ENCODE measurements at places on chromosomes 12 and 14.

- DNase-seq = no peak
Observed at GRCh38 chr14:99072433-99072832, 199.6 kb downstream of the BCL11B start.

GRCh38 chr14:77844802-77845201 is 44.9 kb downstream of the ADCK1 start:
- DNase-seq = no peak

- no peak for DNase-seq
Observed at GRCh38 chr14:59284059-59284458, 95.6 kb downstream of the DAAM1 start.

DNA sequence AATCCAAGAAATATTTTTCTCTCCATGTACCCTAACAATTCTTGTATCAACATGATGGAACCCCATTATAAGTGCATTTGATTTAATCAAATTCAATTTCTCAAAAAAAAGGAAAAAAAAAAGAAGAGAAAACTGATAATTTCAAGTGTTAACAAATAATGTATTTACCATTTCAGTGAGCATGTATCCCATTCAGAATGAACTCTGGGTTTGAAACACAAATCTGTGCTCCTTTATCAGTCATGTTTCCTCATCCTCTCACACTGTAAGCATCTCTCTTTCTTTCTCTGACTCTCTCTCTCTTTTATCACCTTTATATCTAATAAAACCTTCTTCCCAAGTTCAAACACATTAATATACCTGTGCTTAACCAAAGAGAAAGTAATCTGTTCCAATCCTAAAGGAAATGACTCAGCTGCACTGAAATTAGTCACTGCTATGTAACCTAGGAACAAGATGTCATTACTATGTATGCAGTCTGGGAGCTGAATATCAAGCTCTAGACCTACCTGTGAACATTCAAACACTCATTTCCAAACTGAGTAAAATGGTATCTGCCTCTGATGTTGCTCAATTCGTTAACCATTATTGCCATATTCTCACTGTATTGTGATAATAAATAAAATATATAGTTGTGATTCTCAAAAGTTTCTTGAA is 135.0 kb upstream of the LRIG3 start:
- DNase-seq = no peak

- DNase-seq = no peak
Observed at GRCh38 chr14:79294499-79294898, 916.8 kb downstream of the DIO2 start.

GRCh38 chr12:89040146-89040964 is 311.9 kb downstream of the DUSP6 start:
- no peak for DNase-seq

- DNase-seq = no peak
Observed at GRCh38 chr12:56528846-56529245, 7.2 kb downstream of the RBMS2 start.

DNA sequence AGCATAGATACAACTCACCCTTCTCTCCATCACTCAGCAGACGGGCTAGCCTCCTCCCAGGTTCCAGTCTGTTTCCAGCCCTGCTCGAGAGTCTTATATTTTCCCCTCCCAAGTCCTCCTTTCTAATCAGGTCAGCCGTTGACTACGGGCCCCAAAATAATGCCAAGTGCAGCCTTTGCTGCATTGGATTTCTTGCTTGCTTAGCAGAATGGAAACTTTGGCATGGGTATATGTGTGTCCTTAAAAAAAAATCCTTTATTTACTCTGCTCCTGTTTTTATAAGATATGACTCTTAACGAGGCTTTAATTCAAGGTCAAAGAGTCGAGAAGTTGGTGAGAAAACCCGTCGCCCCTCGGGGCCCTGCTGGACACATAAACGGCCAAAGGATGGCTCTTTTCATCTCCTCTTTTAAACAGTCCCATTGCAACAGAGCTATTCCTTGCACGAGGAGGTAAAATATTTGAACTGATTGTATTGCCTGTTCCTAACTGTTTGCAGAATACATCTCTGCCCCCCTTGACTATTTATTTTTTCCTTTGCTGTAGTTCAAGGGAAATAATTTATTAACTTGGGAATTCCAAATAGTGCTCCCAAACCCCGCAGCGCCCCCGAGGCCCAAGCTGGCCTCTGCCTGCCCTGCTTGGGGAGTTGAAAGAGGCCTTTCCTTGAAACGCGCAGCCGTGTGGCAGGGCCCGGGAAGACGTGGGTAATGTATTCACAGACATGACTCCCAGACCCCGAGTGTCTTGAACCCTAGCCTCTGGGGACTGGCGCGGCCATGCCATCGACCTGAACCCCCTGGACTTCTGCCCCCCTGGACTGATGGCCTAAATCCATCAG is 156.5 kb upstream of the MYL2 start:
- no peak for DNase-seq

DNA sequence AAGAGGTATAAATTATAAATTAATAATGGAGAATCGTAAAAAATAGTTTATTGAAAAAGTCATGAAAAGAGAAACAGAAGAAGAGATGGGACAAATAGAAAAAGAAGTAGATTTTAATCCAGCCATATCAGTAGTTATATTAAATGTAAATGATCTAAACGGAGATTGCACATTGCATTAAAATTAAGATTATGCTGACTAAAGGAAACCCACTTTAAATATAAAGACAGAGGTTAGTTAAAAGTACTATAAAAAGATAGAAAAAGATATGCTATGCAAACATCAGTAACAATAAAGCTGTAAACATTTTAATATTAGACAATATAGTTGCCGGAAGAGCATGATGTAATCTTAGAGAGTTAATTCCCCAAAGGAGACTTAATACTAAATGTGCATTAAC is 5.4 kb upstream of the MBIP start:
- DNase-seq = no peak

DNA sequence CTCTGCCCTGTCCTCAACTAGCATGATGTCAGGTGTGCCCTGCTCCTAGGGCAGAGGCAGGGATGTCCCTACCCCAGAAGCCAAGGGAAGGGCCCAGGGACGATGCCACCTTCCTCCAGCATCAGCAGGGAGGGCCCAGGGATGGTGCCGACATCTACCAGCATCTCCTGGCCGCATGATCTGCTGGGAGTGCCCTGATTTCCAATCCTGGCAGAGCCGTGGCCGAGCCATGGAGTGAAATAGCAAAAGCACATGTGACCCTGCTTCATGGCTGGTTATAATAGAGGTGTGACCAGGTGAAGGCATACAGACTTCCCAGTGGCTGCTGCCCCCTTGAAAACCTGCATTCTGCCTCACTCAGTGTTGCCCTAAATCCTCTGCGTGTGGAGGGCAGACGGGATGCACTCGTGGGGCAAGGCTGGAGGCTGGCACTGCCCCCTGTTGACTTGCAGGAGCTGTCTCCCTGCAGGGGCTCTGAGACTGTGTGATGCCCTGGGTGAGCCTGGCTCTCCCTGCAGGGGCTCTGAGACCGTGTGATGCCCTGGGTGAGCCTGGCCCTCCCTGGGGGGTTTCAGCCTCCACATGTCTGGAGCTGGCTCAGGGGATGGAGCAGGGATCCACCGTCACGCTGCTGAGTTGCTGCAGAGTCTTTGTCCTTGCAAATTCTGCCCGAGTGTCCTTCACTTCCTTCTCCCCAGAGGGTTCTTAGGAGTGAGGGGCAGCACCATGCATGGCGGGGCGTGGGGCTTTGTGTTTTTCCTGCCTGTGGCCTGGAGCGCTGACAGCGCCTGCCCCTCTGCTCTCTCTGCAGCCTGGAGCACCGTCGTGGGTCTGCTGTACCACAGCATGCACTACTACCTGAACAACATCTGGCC is 51.7 kb downstream of the ADGRD1 start:
- no peak for DNase-seq

- DNase-seq = no peak
Observed at GRCh38 chr12:58596381-58596780, 323.9 kb downstream of the LRIG3 start.

DNA sequence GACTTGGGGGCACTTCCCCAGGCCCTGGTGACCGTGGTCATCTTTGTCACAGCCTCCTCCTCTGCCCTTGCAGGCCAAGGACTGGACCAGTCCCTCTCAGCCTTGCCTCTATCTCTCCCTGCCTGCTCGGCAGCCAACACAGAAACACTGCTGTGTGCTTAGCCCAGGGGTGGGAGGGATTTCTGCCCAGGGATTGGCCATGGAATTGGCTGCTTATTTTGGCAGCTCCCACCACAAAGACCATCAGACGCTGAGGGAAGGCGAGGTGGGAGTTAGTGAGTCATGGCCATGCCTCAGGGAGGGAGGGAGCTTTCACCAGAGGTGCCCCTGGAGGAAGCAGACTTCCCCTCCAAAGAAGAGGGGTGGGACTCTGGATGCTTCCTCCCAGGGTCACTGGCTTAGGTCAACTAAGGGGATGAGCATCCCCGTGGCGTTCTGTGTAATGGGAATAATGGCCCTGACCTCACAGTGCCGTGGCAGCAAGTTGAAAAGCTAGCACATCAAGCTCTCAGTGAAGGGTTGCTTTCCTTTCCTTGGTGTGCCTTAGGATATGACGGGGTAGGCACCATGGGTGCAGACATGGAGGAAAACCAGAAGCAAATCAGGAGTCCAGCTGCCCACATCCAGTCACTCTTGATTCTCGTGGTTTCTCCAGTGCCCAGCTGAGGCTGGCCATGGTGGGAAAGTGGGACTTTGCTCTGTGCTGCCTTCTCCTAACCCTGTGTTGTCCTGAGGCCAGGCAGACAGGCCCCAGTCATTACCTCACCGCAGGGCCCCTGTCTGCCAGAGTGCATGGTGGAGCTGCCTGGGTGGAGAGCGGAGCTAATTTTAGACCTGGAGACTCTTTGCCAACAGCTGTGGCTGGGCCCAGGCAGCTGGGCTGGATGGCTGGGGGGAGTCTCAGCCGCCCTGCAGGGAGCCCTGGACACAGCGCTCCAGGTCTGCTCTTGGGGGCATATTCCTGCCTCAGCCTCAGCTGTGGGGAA is 21.4 kb downstream of the B4GALNT3 start:
- DNase-seq = peak; percentile 61

- no peak for DNase-seq
Observed at GRCh38 chr12:14802247-14802646, 1.0 kb downstream of the WBP11 start.

DNA sequence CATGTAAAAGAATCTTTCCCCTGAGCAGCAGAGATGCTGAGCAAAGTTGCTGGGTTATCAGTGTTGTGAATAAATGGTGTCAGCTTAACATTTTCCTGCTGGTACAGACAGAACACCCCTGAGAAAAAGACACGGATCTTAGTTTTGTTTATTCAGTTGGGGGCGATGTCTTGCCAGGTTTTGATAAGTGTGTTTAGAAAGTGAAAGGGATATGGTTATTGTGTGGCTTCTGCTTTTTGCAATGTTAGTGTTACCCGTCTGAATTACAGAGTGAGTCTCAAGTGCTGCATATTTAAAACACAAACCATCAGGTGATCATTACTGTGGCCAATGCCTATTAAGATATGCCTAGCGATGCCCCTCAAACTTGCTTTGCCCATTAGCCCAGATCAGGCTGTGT is 864.6 kb upstream of the SEL1L start:
- DNase-seq = no peak

GRCh38 chr12:1830981-1831963 is 10.9 kb downstream of the LRTM2 start:
- DNase-seq = peak; percentile 92

- DNase-seq = no peak
Observed at GRCh38 chr14:104894331-104895206, 29.5 kb downstream of the CEP170B start.

- peak; percentile 85 for DNase-seq
Observed at GRCh38 chr12:109880043-109880931, at the start of gene GLTP. Gene GLTP, minus strand, starts transcription at chr12:109880541. Its CDS starts 167 bp downstream, at chr12:109880374.

DNA sequence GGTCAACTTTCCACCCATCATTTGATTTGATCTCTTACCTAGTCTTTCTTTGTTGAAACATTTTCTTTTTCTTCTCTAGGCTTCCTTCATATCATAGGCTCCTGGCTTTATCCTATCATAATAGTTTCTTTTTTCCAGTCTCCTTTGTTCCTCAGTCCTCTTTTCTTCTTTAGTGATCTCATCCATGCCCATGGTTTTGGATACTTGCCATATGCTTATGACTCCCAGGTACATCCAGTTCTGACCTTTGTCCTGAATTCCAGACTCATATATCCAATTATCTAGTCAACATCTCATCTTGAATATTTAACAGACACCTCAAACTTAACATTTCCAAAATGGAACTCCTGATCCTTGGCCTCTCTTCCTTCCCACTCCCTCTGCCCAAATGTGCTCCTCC is 36.1 kb upstream of the KRAS start:
- no peak for DNase-seq

DNA sequence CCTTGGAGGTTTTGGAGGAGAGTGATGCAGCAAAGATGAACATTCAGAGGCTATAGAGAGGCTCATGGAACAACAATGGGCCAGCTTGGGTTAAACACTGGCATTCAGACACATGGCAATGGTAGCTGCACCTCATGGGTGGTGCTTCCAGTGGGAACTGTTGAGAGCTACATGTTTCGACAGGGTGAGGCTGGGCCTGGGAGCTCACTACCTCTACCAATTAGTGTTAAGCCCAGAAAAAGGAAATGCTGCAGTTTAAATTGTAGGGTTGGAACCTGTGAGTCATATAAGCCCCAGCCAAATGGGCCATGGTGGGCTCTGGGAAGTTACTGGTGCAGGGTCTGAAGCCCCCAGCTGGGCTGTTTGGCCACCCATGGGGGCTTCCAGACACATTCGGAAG is 279.7 kb downstream of the ZFP36L1 start:
- DNase-seq = no peak

- DNase-seq = peak; percentile 46
Observed at GRCh38 chr14:57060276-57060955, 208.3 kb downstream of the EXOC5 start.

DNA sequence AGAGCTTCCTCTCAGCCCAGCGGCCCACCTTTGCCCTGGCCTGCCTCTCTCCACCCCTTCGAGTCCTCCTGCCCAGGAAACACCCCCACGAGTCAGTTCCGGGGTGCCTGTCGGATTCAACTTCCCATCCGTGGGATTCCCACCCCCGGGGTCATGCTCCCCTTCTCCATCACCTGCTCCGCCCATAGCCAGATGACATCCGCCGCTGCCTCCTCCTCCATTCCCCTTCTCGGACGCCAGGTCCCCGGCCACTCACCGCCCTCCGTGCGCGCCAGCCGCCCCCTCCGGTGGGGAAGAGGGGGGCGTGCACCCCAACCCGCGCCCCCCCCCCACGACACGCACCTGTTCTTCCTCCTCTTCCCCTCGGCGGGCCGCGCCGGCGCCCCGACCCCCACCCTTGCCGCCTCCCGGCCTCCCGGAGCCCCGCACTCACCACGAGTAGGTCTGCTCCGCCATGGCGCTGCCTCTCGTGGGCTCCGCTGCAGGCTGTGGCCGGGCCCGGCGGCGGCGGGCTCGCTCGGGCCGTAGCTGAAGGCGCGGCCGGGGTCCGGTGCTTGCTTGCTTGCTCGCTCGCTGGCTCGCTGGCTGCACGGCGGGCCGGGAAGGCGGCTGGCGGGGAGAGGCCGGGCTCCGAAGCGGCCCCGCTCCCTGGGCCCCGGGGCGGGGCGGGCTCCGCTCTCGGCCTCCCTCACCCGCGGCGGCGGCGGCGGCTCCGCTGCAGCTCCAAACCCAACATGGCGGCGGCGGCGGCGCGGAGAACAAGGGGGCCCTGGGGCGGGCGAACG is 554 bp downstream of the SPPL3 start:
- no peak for DNase-seq
